ENCODE measurements at places on chromosomes 12 and 14.

- no peak for DNase-seq
These were observed 121.9 kb downstream of the RFLNA start for GRCh38 chr12:124416516-124417395.

DNA sequence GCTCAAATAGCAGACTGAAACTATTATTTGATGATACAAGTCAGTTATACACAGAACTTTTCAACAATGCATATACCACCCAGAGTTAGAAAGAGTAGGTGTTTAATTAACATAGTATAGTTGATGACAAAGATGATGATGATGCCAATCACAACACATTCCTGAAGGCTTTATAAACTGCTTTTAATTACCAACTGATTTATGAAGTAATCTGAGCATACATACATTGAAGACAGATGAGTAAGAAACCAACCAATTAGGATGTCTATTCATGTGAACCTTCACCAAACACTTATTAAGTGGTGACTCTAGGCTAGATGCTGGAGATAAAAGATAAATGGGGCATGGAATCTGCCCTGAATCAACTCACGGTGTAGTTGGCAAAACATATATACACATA is 600.9 kb upstream of the FLRT2 start:
- no peak for DNase-seq

GRCh38 chr12:9244894-9245293 is 36.7 kb upstream of the PZP start:
- no peak for DNase-seq

- DNase-seq = no peak
These were observed 92.8 kb upstream of the BBS10 start for GRCh38 chr12:76441016-76441415.

DNA sequence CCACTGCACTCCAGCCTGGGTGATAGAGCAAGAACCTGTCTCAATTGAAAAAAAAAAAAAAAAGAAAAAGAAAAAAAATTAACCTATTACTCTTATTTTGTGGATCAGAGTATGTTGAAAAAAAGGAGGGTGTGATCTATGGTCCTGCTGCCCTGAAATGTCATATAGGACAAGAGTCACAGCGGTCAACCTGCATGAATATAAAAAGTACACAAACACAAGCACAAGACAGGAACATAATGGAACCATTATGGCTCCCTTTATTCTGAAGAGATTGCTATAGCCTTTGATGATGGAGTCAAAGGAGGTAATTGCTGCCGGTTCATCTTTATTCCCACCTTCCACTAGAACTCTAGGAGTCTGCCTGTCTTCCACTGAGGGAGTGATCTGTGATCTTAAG is 96.9 kb downstream of the NTN4 start:
- DNase-seq = no peak

- DNase-seq = no peak
These were observed 103.7 kb downstream of the SCARB1 start for GRCh38 chr12:124759841-124760503.

DNA sequence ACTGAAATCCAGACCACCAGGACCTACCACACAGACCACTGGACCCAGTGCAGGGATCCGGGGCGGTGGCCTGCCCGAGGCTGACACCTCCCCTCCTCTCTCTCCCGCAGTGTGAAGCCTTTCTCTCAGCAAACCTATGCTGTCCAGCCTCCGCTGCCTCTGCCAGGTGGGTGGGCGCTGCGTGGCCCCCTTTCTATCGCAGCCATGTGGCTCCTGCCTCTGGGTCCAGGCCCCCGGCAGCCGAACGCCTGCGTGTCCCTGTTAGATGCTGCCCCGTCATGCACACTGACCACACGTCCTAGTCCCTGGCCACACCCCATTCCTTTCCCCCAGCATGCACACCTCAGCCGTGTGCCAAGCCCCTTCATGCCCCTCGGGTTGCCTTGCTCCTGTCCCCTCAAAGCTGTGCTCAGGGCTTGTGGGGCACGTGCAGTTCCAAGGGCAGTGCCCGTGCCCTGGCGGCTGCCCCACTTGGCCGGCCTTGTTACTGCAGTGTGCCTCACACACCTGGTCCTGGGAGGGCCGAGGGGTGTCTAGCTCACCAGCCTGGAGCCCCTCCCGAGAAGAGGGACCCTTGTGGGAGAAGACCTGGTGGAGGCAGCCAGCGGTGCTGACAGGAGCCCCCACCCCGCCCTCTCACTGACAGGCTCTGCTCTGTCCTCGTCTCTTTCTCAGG is 58.0 kb upstream of the TSPAN9 start:
- no peak for DNase-seq

GRCh38 chr14:38958589-38958988 is 144.4 kb downstream of the SEC23A start:
- no peak for DNase-seq

GRCh38 chr12:124842800-124843510 is 20.7 kb downstream of the SCARB1 start:
- DNase-seq = no peak

GRCh38 chr12:79765157-79765556 is 74.4 kb upstream of the PAWR start:
- DNase-seq = no peak

GRCh38 chr14:91333650-91334039 is 84.0 kb downstream of the CCDC88C start:
- DNase-seq = no peak

GRCh38 chr14:51612449-51612848 is 39.3 kb upstream of the FRMD6 start:
- DNase-seq = no peak

GRCh38 chr12:49033611-49034285 is 15.2 kb upstream of the PRKAG1 start:
- no peak for DNase-seq

DNA sequence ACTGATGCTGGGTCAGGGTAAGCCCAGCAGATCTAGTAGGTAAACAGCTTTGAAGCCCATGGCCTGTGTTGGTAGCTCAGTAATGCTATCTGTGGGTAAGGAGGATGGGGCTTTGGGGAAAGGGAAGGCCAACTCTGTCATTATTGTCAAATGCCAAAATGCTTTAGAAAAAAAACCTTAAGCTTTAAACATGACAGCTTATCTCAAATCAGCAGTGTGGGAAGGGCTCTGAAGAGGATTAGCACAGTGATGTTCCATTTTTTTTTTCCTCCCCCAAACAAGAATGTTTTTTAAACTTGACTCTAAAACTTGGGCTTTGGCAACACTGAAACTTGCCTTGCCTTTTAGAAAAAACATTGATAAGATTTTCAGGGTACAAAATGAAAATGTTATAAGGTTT is 11.7 kb downstream of the DAAM1 start:
- DNase-seq = no peak

- peak; percentile 32 for DNase-seq
These were observed 768 bp downstream of the CEP170B start for GRCh38 chr14:104865631-104866441.

DNA sequence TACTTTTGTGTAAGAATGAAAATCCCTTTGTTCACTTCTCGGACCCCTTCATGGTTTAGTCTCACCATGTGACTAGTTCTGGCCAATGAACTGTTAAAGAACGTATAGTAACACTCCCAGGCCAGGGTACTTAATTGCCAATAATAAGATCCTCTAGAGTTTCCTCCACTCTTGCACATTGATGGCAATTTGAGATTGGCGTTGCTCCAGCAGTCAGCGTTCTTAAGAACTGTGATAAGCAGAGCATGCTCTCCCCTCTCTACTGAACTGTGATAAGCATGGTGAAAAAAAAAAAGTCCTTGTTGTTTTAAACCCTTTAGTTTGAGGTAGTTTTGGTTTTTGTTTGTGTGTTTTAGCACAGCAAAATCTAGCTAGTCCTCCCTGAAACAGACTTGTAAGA is 854.5 kb downstream of the SLC6A15 start:
- no peak for DNase-seq

- DNase-seq = no peak
These were observed 23.8 kb downstream of the ZNF891 start for GRCh38 chr12:133106253-133106652.

DNA sequence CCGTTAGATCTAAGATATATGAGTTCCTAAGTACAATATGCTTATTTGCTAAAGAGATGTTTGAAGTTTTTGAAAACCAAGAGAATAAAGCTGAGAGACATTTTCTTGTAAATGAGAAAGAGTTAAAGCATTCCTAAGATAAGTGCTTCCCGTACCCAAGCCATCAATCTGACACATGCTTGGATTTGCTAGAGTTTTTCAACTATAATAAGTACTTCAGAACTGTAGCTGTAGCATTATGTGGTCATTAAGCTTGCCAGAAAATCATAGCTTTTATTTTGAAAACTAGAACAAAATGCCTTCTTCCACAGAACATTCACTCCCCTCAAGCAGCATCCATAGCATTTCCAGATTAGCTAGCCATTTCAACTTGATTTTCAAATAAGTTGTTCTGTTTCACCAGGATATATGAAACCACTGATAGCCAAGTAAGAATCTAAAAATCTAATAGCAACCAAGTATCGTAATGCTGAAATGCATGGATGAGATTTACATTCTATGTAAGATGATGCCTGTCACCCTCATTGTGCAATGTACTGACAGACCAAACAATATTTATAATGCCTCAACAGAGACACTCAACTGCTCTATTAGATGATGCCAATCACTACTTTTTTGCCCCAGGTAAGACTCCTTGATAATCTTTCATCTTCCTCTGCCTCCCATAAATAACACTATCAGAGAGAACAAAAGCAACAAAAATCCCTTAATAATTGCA is 8.0 kb downstream of the SNW1 start:
- DNase-seq = no peak

- DNase-seq = no peak
These were observed 152.7 kb downstream of the CHST11 start for GRCh38 chr12:104609445-104609844.

GRCh38 chr12:32159925-32160324 is 53.3 kb downstream of the BICD1 start:
- DNase-seq = no peak

GRCh38 chr12:5965950-5966383 is 20.9 kb upstream of the ANO2 start:
- DNase-seq = peak; percentile 3

DNA sequence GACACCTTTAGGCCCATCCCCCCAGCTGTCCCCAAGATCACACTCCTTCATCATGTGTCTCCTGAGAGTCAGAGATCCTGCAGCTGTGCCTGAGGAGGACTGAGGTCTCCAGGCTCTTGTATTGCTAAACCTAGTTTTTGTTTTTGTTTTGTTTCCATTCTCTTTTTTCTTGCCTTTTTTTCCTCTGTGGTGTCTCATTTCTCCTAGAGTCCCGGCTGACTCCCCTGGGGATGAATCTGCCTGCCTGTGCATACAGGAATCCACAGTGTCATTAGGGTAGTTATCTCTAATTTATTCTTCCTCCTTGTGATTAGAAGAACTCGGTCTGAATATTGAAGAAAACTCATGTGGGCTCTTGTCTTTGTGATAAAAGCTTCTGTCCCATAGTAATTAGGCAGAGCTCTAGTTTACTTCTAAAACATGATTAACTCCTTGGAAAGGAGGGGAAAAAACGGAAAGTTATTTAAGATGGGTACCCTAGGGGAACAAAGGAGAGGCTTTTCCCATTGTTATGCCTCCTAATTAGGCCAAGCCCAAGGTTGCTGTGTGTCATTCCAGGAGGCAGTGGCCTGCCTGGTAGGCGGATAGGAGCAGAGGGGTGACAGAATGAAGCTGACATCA is 343.2 kb downstream of the ZFP36L1 start:
- DNase-seq = no peak

GRCh38 chr12:13183620-13184019 is 12.9 kb upstream of the EMP1 start:
- DNase-seq = no peak

- DNase-seq = peak; percentile 23
These were observed 108.0 kb downstream of the KITLG start for GRCh38 chr12:88472248-88472647.

DNA sequence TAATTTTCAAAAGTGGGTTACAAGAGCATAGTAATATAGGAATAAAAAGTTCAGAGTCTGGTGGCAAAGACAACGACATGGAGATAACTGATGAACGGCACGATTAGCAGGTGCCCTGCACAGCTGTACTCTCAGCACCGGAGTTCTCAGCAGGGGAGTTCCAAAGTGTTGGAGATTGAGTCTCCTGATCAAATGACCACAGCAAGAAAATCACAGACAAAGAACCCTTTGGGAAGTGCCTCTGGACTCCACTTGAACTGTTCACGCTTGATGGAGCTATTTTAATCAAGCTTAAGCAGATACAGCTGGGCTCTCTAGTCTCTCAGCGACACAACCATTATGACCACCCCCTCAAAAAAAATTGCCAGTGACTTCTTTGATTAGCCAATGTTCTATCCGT is 153.1 kb downstream of the ALG10B start:
- DNase-seq = no peak

DNA sequence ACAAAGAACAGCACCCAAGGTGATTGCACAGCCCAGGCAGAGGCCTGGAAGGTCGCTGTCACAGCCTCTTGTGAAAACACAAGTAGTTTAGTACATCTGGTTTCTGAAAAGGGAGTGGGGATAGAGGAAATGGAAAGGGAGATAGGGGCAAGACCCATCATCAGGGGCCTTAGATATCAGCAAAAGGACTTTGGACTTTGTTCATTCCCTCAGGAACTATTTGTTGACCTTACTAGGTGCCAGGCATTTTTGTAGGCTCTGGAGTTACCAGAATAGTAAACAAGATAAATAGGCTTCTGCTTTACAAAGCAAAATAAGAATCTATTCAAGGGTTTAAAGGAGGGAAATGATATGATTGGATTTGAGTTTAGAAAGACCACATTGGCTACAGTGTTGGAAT is 199.4 kb upstream of the CDKN3 start:
- no peak for DNase-seq

GRCh38 chr14:53947094-53947445 is 9.6 kb downstream of the BMP4 start:
- no peak for DNase-seq

DNA sequence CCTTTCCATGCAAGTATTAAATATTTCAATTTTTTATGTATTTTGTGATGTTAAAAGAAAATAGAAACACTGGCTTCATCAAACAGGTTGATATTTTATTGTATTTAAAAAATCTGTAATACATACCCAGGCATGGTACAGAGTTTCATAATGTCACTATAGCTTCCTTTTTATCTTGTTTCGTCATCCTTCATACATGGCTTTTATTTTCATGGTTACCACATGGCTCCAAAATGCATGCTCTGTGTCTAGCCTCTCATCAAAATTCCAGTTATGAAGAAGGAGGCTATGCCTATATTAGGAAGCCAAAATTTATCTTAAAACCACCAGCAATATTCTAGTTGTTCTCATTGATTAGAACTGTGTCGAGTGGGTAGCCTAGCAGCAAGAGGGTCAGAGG is 464.8 kb downstream of the BTG1 start:
- no peak for DNase-seq

- DNase-seq = no peak
These were observed 291.3 kb downstream of the RPAP3 start for GRCh38 chr12:47414511-47414910.

- DNase-seq = no peak
These were observed 85.0 kb downstream of the HECTD4 start for GRCh38 chr12:112297188-112297587.

- no peak for DNase-seq
These were observed 410.3 kb downstream of the SLC6A15 start for GRCh38 chr12:84502180-84502860.

DNA sequence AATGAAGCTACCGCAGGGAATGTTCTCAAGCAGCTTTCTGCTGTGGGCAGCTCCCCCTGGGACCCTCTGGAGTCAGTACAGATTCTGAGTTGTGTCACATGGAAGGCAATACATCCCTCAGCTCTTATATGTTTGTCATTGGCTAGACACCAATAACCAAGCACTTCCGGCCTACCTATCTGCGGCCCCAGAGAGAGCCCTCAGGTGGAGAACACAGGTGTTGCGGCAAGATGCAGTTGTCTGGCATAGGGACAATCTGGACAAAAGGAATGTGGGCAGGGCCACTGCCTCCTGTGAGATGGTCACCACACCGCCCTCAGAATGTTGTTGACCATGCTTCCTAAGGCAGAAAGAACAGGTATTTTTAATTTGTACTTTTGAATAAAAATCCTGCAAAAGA is 118.7 kb downstream of the BRMS1L start:
- DNase-seq = no peak

All from fibroblast of the conjunctiva (primary cell).